Amniotic epithelial cell (primary cell): ENCODE measurements at places on chromosomes 11 and 22.

GRCh38 chr11:62000539-62001446, 33.4 kb upstream of the FTH1 start:
- no peak for DNase-seq

- DNase-seq = no peak
Measured at GRCh38 chr22:20487715-20488114, 7.9 kb downstream of the KLHL22 start.

DNA sequence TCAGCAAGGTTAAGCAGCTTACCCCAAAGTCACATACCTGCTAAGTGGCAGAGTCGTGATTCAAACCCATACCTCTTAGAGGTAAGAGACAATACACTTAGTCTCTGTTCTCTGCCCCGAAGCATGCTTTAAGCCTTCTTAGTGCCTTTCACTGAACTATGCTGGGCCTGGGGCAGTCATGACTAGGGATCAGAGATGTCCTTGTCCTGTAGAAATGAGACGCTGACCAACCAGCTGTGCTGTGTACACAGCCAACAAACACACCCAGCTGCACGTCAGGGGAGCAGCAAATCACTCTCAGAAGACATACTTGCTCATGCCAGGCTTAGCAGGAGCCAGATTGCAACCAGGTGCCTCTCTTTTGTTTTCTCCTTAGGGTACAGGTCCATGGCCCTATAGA, 255.7 kb downstream of the BUD13 start:
- no peak for DNase-seq

GRCh38 chr11:48307760-48308386, 1.9 kb downstream of the OR4S1 start:
- peak; percentile 33 for DNase-seq

DNA sequence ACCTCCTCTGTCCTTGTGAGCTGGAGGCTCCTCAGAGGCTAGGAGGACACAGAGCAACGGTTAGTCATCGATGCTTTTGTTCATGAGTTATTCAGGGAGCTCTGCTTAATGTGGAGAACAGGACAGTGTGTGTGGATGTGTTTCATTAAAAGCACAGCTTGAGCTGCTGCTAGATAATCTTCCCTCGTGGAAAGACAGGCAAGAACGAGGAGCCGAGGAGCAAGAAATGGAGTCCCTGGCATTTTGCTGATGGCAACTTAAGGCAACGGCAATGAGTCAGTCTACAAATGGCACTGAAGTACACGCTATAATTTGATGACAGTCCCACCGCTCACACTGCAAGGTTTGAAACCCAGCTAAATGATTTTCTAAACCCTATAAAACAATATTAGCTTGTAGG, 106.2 kb downstream of the IGLL1 start:
- DNase-seq = peak; percentile 17

DNA sequence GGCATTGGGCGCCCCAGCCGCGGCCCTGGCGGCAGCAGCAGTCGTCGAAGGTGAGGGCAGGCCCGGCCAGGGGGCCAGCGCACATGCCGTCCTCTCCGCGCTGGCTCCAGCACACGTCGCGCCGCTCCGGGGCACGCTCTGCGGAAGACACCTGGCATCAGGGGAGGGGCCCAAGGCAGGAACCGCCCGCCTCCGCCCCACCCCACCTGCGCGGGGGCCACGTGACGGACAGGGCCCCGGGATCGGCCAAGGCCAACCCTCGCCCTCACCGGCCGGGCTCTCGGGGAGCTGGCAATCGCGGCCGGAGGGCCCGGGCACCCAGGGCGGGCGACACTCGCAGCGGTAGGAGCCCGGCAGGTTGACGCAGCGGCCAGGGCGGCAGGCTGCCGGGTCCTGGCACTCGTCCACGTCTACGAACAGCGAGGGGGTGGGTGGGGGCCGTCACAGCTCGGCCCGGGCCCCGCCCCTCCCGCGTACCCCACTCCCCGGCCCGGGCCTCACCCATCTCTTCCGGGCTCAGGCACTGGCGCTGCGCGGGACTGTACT, 14.9 kb downstream of the SCYL1 start:
- DNase-seq = no peak

DNA sequence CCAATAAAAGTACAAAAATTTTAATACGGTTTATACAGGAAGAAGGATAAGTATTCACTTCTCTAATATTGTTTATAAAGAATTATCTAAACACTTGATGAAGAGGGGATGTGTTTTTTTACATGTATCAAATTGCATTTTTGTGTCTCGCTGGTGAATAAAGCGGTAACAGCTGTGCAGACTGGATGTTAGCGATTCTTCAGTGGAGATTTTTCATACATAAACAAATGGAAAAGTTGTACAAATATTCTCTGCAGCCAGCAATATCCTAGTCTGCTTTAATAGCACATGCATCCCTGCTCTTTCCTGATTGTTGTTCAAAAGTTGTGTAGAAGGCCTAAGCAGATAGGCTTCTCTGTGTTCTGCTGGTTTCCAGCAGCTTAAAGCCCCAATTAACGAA, 369.3 kb downstream of the SOX6 start:
- no peak for DNase-seq

DNA sequence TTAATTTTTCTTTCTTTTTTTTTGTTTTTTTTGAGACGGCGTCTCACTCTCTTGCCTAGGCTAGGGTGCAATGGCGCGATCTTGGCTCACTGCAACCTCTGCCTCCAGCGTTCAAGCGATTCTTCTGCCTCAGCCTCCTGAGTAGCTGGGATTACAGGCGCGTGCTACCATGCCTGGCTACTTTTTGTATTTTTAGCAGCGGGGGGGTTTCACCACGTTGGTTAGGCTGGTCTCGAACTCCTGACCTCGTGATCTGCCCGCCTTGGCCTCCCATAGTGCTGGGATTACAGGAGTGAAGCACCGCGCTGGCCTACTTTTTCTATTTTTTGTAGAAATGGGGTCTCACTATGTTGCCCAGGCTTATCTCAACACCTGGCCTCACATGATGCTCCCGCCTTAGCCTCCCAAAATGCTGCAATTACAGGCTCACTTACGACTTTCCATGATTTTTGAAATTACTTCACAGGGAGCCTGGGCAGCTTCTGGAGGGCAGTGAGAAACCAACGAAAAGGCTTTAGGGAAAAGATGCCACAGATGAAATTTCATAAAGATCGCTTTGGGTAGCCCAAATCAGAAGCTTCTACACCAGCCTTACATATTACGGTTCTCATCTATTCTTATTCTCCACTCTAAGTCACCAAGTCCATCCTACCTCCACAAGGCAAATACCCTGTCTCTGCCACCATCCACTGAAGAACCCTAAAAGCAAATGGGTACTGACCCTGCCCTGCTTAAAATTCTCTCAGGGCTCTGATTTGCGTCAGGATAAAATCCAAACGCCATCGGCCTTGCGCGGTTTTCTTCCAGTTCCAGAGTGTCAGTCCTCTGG, 866 bp upstream of the RRM1 start:
- DNase-seq = peak; percentile 7

GRCh38 chr11:18540207-18541009, 13.7 kb upstream of the TSG101 start:
- DNase-seq = peak; percentile 26

DNA sequence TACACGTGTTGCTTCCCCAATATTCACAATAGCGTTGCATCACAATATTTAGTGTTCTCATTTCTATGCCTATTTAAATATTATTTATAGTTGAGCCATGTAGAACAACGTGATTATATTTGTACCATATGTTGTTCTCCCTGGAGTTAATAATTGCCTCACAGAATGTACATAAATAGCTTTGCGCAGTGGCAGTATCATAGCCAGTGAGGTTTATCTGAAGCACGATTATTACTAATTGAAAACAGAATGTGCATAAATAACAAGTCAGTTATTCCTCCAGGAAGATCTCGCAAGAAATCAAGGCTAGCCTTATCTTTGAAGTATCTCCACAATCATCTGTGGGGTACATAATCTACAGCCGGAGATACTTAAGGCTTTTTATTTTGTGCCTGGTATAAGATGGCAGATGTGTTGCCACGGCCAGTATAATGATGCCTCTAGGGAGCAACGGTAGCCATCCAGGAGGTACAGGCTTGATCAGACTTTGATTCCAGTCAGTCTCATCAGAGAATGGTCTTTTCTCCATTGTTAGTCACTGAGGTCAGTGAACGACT, 197.5 kb downstream of the MSANTD4 start:
- DNase-seq = no peak

DNA sequence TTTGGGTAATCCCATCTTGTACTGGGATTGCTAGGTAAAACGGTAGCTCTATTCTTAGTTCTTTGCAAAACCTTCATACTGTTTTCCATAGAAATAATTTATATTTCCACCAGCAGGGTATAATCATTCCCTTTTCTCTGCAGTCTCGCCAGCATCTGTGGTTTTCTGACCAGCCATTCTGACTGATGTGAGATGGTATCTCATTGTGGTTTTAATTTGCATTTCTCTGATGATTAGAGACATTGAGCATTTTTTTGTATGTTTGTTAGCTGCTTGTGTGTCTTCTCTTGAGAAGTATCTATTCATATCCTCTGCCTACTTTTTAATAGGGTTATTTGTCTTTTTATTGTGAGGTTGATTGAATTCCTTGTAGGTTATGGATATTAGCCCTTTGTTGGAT, 220.9 kb downstream of the PGR start:
- peak; percentile 84 for DNase-seq

DNA sequence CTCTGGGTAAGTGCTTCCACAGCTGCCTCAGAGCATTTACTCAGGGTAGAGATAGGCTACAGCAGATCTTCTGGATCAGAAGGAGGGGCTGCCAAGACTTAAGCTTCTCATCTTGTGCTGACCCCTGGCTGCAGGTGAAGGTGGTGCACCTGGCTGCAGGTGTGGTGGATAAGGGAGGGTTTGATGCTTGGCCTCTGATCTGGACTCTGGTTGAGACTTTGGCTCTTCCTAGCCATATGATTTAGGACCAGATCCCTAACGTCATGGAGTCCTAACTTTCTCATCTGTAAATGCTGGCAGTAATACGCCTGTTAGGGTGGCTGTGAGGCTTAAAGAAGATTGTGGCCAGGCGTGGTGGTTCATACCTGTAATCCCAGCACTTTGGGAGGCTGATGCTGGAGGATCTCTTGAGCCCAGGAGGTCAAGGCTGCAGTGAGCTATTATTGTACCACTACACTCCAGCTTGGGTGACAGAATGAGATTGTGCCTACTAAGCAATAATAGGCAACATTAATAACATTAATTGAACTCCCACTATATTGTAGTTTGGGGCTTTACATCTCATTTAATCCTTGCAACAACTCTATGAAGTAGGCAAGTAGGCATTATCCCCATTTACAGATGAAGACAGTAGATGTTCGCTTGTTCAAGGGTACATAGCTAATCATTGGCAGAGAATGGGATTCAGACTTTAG, 10.7 kb downstream of the DTX4 start:
- no peak for DNase-seq

DNA sequence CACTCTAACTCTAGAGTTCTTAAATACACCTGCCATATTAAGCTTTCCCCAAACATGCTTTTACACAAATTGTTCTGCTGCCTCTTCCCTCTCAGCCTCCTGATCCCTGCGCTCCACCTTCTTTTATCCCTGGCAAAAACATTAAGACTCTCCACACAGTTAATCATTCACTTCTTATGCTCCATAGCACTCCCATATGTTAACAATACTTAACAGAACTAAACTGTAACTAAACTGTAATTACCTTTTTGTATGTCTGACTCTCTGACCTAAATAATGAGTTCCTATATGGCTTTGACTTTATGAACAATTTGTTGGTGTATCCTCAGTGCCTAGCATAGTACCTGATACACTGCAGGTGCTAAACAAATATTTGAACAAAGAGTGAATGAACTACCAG, 71.8 kb downstream of the BTBD10 start:
- DNase-seq = no peak

GRCh38 chr11:66855574-66856495, 1.0 kb upstream of the LRFN4 start:
- peak; percentile 76 for DNase-seq

GRCh38 chr11:57133366-57134038, 48.3 kb upstream of the LRRC55 start:
- no peak for DNase-seq

- no peak for DNase-seq
Measured at GRCh38 chr11:100585728-100586127, 101.4 kb upstream of the ARHGAP42 start.

- no peak for DNase-seq
Measured at GRCh38 chr11:105389952-105390351, 219.9 kb upstream of the GRIA4 start.

GRCh38 chr22:40480996-40481395, 110.6 kb downstream of the SGSM3 start:
- DNase-seq = no peak

DNA sequence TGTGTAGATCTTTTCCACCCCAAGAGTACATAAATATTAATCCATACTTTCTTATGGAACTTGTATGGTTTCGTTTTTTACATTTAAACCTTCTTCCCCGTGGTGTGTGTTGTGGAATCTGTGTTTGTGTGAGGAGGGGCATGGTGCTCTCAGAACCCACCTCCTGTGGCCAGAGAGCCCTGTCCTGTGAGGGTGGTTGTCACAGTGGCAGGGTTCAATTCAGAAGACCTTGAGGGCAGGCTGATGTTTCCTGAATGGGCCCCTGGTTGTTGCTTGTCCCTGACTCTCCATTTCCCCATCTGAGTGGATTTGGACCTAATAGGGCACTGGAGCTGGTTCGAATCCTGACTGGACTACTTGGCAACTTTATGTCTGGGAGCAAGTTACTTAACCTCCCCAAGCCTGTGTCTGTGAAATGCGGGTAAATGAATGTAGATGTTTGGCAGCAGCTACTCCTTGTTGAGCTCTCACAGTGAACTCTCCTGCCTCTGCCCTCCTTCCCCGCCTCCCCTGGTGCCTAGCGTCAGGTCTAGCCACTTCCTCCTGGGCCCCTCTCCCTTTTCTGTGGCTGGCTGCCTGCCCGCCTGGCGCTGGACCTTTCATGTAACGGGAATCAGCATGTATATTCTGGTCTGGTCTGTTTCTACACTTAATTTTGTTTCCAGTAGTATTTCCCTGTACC, 7.3 kb downstream of the NEAT1 start:
- peak; percentile 84 for DNase-seq

GRCh38 chr11:127656116-127656836, 655.7 kb upstream of the KIRREL3 start:
- no peak for DNase-seq

- no peak for DNase-seq
Measured at GRCh38 chr11:22556381-22556780, 69.2 kb downstream of the FANCF start.

DNA sequence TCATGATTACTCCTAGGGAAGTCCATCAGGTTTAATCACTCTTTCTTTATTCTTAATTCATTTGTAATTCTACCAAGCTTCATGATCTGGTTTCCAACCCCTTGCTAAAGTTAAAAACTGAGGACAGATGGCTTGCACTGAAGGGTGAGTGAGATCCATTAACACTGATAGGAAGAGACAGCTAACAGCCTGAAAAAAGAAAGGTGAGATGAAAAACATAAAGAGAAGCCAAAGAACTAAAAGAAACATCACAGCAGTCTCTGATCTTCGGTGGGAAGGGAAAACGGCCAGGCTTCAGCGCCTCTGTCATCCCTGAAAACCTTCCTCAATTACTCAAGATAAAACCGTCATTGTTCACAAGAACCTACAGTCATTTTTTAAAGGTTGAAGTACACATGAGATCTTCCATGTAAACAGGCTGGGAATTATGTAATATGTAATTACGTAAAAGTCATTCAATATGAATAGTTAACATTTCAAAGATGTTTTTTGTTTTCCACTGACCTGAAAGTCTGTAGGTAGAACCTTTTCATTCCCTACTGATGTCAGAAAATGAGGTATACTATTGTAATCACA, 41.3 kb downstream of the VSIG10L2 start:
- peak; percentile 10 for DNase-seq
